ENCODE measurements at places on chromosomes 7 and 10.

- no peak for DNase-seq
Observed at GRCh38 chr10:9681655-9682054, 1336.0 kb upstream of the CELF2 start.

DNA sequence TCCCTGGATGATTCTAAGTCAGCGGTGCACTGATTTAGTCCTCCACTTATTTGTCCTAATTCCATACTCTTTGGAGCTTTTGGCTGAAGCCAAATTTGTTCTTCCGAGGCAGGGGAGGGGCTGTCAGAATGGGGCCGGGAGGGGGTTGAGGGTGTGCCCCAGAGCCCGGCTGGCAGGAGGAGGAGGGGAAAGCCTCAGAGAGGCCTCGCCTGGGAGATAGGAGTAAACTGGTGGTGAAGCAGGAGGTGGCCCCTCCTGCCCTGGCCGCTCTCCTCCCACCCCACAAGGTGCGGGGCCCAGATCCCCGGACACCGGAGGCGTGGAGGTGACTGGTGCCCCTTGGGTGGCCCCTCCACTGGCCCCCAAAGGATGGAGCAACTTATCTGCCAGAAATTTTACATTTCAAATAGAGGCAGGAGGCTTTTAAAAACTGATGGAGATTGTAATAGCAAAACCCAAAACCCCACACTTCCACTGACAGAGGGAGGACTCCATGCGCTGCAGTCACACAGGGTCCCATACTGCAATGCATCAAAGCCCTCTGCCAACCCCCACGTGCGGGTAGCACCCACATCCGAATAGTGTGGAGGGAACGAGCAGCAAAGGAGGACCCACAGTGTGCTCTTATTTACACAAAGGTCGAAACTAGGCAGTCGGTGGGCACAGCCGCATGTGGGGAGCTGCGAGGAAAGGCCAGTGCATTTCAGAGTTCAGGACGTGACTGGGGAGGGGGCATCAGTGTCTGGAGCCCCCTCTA, 61.9 kb downstream of the CAMK2B start:
- no peak for DNase-seq

- no peak for DNase-seq
Observed at GRCh38 chr10:56646329-56647111, 285.5 kb upstream of the ZWINT start.

DNA sequence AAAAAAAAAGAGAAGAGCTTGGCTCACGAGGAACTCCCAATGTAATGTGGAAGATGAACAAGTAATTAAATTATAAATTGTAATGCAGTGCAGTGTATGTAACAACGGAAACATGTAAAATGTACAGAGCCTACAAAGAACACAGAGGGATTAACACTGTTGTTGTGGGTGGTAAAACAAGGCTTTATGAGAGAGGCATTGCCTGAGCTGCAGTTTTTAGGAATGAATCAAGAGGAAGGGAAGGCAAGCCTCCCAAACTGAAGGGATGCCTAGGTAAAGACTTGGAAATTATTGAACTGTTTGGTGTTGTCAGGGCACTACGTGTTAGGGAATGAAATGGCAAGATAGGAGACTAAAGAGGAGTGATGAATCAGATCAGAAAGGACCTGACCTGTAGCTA, 213.7 kb downstream of the HTR7 start:
- DNase-seq, result no peak

DNA sequence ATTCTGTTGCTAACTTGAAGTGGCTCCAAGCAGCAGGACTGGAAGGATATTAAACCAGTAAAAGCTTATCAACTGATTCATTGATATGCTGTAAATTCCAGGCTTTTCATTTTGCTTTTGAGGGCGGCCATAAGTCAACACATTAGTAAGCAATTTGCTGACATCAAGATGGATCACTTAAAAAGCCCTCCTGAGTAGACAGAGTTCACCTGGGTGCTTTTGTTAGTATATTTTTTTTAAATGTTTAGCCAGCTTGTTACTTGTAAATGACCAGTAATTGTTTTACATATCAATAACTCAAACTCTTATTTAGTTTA, 26.5 kb downstream of the RNF32 start:
- DNase-seq, result no peak

- no peak for DNase-seq
Observed at GRCh38 chr7:125555916-125556315, 626.3 kb upstream of the POT1 start.

Data from NCI-H1105 (cell line).